ENCODE measurements at places on chromosomes 3 and 15. TPM values are rescaled to one million over a fixed set of nuclear protein-coding genes. Genes with fewer than 3 reads are reported as not detected.
A peak's percentile ranks its signal among the peaks of the same experiment; 100 is the strongest.

Gene SQOR
- total RNA-seq, result 75.0 TPM

Gene ATP13A3
- total RNA-seq, result 125 TPM

Gene TTBK2
- total RNA-seq, result 26.8 TPM

Gene NEK10
- total RNA-seq, result 1.1 TPM

Gene C3orf70
- total RNA-seq, result not detected

Gene MYRIP
- 0.19 TPM for total RNA-seq

Gene SLC28A1
- total RNA-seq, result not detected

Gene ISLR
- total RNA-seq, result not detected

- no peak for DNase-seq
- H3K4me1 ChIP-seq, result no peaks in the 10 kb centered on the region
- H3K27ac ChIP-seq, result no peak overlapping the region
- no peaks in the 10 kb centered on the region for H3K27me3 ChIP-seq
These were observed 74.8 kb upstream of the RPL32 start for GRCh38 chr3:12916159-12916558.

- no peaks in the 10 kb centered on the region for H3K27me3 ChIP-seq
- H3K36me3 ChIP-seq, result no peaks in the 10 kb centered on the region
- no peaks in the 10 kb centered on the region for H3K4me1 ChIP-seq
These were observed 40.3 kb downstream of the HGD start for GRCh38 chr3:120641696-120642246.

DNA sequence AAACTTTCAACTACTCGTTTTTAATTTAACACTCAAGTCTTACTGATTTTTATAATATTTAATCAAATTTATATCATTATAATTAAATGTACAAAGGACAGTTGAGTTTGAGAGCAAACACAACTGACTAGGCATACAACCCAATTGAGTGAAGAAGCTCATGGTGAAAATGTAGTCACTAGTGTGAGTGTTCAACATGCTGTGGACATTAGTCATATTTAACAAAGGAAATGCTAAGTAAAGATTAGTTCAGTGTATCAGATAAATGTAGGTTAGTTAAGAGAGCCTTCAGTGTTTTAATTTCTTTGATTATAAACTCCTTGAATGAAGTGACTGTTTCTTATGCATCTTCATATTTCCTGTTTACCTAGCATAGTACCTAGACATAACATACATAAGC, 444.2 kb upstream of the GOLIM4 start:
- no peaks in the 10 kb centered on the region for H3K4me1 ChIP-seq
- DNase-seq, result no peak
- H3K36me3 ChIP-seq, result no peaks in the 10 kb centered on the region
- H3K4me3 ChIP-seq, result no peak overlapping the region
- H3K27me3 ChIP-seq, result peaks cover 97% of the 10 kb centered on the region
- no peak overlapping the region for H3K27ac ChIP-seq

- no peak overlapping the region for H3K4me3 ChIP-seq
- no peaks in the 10 kb centered on the region for H3K36me3 ChIP-seq
- no peaks in the 10 kb centered on the region for H3K4me1 ChIP-seq
These were observed 317.8 kb upstream of the AGTR1 start for GRCh38 chr3:148379763-148380382.

DNA sequence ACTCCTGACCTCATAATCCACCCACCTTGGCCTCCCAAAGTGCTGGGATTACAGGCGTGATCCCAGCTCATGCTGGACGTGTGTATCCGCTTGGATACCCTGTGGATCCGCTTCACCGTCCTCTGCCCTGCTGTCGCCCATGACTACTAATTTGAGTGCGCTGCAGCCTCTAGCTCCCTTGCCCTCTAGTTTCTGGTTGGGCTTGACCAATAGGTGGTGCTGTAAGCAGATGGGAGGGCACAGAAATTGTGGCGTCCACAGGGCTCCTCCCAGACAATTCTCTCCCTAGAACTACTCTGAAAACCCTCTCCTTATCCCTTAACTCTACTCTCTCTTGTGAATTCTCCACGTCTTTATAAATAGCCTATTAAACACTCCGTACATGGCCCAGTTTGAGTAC, 36.2 kb downstream of the ZPLD1 start:
- peak; percentile 20 for DNase-seq
- H3K4me1 ChIP-seq, result no peaks in the 10 kb centered on the region
- H3K36me3 ChIP-seq, result no peaks in the 10 kb centered on the region
- H3K4me3 ChIP-seq, result no peak overlapping the region

GRCh38 chr15:61182946-61183345, 46.2 kb downstream of the RORA start:
- no peak for DNase-seq
- no peaks in the 10 kb centered on the region for H3K4me1 ChIP-seq
- no peak overlapping the region for H3K27ac ChIP-seq
- no peak overlapping the region for H3K4me3 ChIP-seq
- H3K27me3 ChIP-seq, result peaks cover 28% of the 10 kb centered on the region

DNA sequence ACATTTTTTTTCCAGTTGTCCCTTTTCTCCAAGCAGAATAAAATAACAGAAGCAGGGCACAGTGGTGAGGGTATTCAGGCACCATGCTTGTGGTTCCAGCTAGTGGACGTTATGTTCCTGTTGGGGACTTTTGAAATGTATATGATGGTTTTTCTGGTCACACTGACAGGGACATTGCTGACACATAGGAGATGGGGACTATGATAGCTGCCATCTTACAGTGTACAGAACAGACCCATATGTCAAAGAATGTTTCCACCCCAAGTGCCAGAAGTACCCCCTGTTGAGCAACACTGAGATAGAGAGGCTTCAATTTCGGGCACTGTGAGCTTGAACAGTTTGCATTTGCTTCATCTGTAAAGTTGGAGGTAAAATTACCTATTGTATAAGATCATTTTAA, 38.6 kb downstream of the MCTP2 start:
- no peaks in the 10 kb centered on the region for H3K36me3 ChIP-seq
- H3K27ac ChIP-seq, result no peak overlapping the region
- peaks cover 13% of the 10 kb centered on the region for H3K4me1 ChIP-seq
- DNase-seq, result no peak
- H3K4me3 ChIP-seq, result no peak overlapping the region

DNA sequence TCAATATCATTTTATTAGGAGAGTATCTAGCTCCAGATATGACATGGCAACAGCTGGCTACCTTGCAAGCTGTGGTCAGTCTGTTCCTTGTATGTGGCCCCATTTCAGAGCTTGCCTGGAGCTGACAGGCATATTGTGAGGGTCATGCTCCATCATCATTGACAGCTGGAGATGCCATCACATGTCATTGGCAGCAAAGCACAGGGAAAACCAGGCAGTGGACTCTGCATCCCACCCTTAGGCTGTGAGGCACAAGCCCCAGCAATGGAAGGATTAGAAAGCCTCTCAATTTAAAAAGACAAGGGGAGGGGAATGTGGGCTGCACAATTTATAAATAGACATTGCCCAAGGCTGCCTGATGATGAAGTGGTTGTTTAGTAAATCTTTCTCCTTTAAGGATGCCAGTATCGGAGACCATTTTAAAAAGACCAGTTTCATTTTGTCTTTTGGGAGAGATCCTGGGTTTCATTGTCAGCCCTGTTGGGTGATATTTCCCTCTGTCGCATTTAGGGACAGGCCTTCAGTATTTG, 27.9 kb downstream of the LNP1 start:
- H3K4me3 ChIP-seq, result no peak overlapping the region
- H3K27ac ChIP-seq, result no peak overlapping the region
- peaks cover 4% of the 10 kb centered on the region for H3K4me1 ChIP-seq
- DNase-seq, result no peak
- H3K36me3 ChIP-seq, result no peaks in the 10 kb centered on the region
- no peaks in the 10 kb centered on the region for H3K27me3 ChIP-seq

GRCh38 chr3:129593595-129594339, 12.7 kb downstream of the PLXND1 start:
- no peaks in the 10 kb centered on the region for H3K36me3 ChIP-seq
- no peak for DNase-seq
- no peaks in the 10 kb centered on the region for H3K4me1 ChIP-seq
- H3K27me3 ChIP-seq, result no peaks in the 10 kb centered on the region

DNA sequence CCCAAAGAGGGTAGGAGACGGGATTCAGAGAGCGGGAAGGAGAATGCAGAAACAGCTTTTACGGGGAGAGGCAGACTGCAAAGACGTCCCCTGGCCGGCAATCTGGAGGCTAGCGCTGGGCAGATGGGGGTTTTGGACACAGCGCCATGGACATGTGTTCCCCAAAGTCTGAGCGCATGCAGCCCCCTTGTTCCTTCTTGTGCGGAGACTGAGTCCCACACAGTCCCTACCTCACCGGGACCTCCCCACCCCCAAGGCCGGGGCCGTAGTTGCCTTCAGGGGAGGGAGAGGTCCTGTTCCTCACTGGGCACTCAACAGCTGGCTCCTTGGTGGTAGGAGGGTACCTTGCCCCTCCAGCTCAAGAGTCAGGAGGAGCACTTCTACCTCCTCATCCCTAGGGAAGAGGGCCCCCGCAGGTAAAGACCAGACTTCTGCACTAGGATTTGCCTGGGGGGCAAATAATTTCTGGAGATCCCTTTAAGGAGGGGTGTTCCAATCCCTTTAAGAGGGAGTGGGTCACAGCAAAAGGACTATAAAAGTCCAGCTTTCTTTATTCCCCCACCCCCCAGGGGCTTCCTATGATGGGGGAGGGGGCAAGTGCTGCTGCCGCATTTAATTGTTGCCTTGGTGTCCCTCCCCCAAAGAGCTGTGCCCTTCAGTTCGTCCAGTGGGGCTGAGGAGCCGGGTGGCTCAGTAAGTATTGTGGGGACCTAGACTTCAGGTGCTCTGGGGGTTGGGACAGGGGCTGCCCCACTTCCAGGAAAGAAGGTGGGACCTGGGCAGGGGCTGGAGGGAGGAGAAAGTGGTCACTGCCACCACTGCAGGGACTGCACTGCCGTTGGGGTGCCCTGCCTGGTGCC, 3.6 kb upstream of the BAHD1 start:
- H3K4me3 ChIP-seq, result peak overlapping the region; percentile 58
- peak overlapping the region; percentile 57 for H3K27ac ChIP-seq
- H3K27me3 ChIP-seq, result peaks cover 22% of the 10 kb centered on the region
- DNase-seq, result no peak
- no peaks in the 10 kb centered on the region for H3K36me3 ChIP-seq

GRCh38 chr15:65621638-65622037, at the start of gene SLC24A1:
SLC24A1 (plus strand) TSS chr15:65621938; CDS start chr15:65624081, 2,143 bp downstream.
- H3K4me1 ChIP-seq, result no peaks in the 10 kb centered on the region
- H3K27me3 ChIP-seq, result no peaks in the 10 kb centered on the region
- H3K27ac ChIP-seq, result no peak within 1 kb of the TSS

DNA sequence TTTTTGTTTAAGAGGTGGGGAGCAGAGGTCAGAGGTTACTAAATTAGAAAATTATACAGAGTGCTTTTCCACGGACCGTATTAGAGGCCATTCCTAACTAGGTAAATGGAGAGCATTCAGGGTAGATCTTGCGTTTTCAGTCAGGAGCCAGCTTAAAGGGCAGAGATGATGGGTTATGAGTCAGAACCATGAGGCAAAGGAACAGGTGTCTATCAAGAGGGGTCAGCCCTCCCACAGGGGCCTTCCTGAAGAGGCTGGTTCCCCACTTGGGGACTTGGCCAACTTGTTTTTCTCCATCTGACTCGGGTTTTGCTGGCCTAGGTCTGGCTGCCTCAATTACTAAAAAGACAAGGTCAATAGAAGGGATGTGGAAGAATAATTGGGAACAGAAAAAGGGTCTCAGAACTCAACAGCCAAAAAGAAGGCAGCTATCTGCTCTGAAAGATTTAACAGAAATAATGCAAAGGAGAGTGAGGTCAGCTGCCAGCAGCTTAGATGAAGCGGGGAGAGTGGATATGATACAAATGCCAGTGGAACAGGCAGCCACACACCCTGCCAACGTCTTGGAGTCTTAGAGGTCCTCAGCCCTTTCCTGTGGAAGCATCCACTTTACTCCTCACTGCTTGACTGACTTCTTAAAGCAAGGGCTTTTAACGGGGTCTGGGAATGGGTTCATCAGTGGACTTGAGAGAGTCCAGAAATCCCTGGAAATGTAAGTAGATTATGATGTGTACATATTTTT, 17.6 kb downstream of the MTMR14 start:
- peaks cover 90% of the 10 kb centered on the region for H3K36me3 ChIP-seq
- H3K4me1 ChIP-seq, result peaks cover 4% of the 10 kb centered on the region
- H3K4me3 ChIP-seq, result no peak overlapping the region
- no peaks in the 10 kb centered on the region for H3K27me3 ChIP-seq
- DNase-seq, result no peak

- no peak overlapping the region for H3K27ac ChIP-seq
- H3K36me3 ChIP-seq, result no peaks in the 10 kb centered on the region
- no peaks in the 10 kb centered on the region for H3K27me3 ChIP-seq
These were observed 59.1 kb upstream of the TLE3 start for GRCh38 chr15:70156671-70157271.

GRCh38 chr3:175107231-175107630, 248.1 kb downstream of the NAALADL2 start:
- H3K4me1 ChIP-seq, result peaks cover 6% of the 10 kb centered on the region
- H3K27ac ChIP-seq, result no peak overlapping the region
- no peaks in the 10 kb centered on the region for H3K36me3 ChIP-seq
- H3K4me3 ChIP-seq, result no peak overlapping the region
- no peak for DNase-seq

DNA sequence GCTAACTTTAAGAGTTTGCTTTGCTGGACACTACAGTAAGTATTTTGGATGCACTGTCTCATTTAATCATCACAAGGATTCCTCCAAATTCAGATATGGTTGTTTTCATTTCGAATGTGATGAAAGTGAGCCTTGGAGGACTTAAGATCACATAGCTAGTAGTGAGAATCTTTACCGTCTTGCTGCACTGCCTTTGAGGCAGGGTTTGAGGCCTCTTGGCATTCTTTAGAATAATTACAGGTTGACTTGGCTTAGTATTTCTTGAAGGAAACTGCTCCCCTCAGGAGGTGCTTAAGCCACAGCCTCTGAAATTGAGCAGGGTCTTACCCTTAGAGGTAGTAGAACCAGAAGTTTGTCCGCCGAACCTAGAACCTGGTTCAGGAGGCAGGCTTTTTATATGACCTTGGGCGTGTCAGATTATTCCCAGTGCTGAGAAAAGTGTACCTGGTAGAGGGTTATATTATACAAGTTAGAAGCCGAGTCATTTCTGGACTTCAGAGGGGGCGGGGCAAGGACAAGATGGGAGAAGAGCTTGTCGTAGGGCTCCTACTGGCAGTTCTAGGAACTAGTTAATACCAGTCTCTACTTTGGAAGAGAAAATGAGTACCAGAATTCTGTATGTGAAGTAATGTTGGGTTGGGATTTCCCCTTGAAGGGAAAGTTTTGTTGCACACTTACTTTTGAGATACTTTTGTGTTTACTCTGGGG, 1.1 kb downstream of the TFG start:
- peaks cover 40% of the 10 kb centered on the region for H3K36me3 ChIP-seq
- peak overlapping the region; percentile 96 for H3K27ac ChIP-seq
- no peaks in the 10 kb centered on the region for H3K27me3 ChIP-seq
- H3K4me1 ChIP-seq, result peaks cover 52% of the 10 kb centered on the region
- H3K4me3 ChIP-seq, result peak overlapping the region; percentile 89

DNA sequence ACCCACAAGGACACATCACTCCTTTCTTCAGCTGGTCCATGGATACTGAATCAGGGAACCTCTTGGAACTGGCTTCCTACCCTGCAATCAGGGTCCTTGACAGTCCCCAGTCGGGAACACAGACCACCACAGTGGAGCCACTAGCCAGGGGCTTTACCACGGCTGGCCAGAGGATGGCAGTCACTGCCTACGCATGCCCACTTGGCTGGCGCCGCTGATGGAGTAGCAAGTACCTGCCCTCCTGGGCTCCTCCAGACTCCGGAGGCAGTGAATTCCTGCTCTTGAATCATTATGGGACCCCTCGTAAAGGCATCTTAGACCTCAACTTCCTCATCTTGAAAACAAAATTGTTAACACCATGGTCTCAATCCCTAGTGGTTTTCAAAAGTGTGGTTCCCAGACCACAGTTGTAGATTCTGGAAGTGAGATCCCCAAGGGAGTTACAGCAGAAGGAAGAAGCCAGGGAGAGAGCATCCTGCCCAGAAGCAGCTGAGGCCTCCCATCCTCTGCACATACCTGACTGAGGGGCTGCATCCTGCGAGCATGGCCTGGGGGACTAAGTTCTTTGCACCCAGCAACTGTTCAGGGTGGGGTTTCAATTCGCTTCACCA, 9.1 kb upstream of the SKIC8 start:
- no peak overlapping the region for H3K4me3 ChIP-seq
- no peaks in the 10 kb centered on the region for H3K27me3 ChIP-seq
- H3K27ac ChIP-seq, result no peak overlapping the region
- H3K4me1 ChIP-seq, result no peaks in the 10 kb centered on the region
- peak; percentile 68 for DNase-seq

All from MCF 10A (cell line).